ENCODE measurements at places on chromosomes 5 and 9.

DNA sequence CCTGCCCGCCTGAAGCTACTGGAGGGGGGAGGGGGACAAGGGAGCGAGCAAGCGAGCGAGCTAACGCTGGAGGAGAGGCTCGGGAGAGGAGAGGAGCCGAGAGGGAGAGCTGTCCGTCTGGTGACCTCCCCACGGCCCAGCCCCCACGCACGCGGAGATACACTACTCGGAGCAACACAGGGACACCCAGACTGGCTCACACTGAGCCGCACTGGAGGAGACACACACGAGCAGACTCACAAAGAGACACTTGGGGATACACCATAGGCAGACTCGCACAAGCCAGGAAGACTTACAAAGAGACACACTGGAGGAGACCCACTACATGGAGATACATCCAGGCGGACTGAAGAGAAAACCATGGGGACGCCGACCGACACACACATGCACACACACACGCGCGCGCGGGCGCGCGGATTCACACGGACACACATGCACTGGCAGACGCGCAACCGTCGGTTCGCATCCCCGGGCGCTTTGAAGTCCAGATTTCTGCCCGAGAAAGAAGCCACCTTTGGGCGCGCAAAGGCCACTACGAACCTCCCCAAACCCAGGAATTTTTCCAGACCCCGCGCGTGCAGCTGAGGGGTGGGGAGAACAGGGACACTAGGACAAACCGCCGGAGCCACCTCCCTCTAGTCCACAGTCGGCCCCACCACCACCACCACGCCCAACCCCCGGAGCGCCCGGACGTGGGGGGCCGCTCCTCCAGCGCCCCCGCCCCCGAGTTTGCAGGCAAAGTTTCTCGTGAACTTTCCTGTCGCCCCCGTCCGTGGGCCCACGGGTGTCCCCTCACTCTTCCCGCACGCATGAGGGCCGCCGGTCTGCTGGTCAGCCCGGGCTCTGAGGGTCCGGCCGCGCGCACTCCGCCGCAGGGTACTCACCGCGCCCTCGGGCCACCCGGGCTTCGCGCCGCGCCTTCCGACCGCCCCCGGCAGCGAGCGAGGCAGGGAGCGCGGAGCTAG is 571 bp downstream of the CNTFR start:
- no peak for DNase-seq

- DNase-seq: no peak
These were observed 109.7 kb downstream of the BASP1 start for GRCh38 chr5:17327048-17327625.

DNA sequence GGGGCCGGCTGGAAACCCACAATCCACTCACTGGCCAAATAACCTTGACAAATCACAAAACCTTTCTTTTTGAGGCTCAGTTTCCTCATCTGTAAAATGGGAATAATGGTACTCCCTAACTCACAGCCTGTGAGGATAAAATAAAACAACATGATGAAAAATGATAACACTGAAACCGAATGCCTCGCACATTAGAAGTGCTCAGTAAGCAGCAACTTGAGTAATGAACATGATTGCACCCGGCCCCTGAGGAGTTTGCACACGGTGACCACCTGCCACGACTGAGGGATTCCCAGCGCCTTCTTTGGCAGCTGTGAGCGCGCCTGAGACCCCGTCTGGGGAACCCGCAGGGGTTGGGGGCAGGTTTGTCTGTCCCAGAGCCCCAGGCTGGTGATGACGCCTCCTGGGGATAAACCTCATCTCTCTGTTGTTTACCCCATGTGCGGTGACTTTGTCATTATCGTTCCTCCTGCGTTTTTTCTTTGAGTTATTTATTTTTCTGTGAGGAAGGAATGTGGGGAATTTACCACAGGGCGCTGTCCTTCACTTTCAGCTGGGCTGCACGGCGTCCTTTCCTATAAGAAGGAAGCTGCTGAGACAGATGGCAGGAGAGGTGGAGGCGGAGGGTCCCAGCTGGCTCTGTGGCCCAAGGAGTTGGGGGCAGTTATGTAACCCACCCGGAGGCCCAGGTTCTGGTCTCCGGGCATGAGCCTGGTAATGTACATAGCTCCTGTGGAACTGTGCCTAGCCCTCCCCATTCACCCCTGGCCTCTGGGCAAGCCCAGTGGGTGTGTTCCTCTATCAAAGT is 3.0 kb upstream of the SYNPO start:
- DNase-seq: no peak

DNA sequence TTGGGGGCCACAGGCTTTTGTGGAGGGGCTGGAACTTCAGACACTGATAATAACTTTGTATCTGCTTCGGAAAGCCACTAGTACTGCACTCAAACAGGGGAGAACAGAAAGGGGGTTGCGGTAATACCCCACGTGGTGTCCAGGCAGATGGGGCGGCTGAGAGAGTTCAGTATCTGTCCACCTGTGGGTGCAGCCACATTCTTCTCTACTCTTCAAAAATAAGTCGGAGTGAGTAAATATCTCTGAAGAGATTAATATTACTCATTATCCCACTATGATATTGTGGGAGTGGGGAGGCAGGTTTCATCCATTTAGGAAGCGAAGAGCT is 102.1 kb upstream of the SSBP2 start:
- DNase-seq: no peak

- DNase-seq: no peak
These were observed at the start of gene LHFPL2 for GRCh38 chr5:78648359-78649210. Gene LHFPL2 (minus strand): TSS chr5:78648772. CDS start chr5:78510213, 138,559 bp downstream.

- DNase-seq: no peak
These were observed 3.5 kb upstream of the ZNF366 start for GRCh38 chr5:72510610-72511181.

DNA sequence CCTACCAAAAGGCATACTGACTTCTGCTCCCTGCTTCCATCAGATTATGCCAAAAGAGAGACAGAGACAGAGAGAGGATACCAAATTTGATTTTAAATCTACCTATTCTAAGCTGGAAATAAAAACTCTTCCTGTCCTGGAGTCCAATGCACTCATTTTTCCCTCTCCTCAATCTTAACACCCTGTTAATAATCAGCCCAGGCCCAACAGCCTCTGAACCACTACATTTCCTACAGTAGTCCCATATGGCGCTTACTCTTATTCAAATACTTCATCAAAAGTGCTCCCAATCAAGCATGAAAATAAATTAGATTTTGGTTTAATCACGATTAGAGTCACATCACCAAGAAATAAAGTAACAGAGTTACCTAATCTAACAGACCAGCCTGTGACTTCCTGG is 152.3 kb downstream of the TSSK1B start:
- DNase-seq: no peak

- no peak for DNase-seq
These were observed 140.9 kb downstream of the CCDC171 start for GRCh38 chr9:15693701-15694100.

DNA sequence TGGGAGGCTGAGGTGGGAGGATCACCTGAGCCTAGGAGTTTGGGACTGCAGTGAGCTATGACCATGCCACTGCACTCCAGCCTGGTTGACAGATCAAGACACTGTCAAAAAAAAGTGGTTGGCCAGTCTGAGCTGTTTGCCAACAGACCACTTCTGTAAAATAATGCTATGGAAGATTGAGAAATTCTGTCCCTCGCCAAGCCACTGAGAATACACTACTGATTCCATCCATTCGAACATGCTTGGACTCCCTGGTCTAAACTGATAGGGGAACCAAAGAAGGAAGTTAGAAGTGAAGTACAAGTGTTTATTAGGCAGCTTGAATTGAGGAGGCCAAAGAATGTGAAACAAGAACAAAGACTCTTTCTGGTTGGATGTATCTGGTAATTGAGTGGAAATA is 27.2 kb downstream of the ENC1 start:
- DNase-seq: no peak

- DNase-seq: no peak
These were observed 367.7 kb downstream of the CDK5RAP2 start for GRCh38 chr9:120212153-120212852.

DNA sequence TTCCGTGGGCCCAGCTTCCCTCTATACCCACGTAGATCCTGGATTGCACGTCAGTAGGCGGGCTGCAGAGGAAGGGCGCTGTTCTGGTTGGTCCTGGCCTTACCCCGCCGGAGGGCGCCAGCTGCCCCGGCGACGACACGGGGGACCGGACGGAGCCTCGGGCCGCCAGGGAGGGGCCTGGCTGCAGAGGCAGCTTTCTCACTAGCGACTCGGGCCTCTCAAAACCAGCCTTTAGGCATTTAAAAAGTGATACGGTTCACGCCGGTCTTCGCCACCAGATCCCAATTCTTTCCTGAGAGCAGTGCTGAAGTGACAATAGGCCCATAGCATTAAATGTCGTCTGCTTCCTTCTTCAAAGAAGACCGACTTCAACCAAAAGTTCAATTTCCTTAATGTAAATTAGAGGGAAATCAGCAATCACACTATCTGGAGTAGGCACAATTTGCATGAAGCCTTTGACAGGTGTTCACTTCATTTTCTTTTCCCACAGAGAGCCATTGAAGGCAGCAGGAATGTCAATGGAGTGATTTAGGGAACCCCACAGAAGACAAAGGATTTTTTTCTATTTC is 17.6 kb upstream of the UBE2D2 start:
- DNase-seq: no peak
